HS-27A (cell line): ENCODE measurements at places on chromosomes 3 and 15.

- no peak for DNase-seq
Observed at GRCh38 chr3:196326936-196327335, 8.9 kb upstream of the DYNLT2B start.

GRCh38 chr15:78266806-78267205, 2.4 kb downstream of the DNAJA4 start:
- DNase-seq = no peak

GRCh38 chr3:108552267-108553159, 36.7 kb downstream of the CIP2A start:
- DNase-seq = peak; percentile 14

- no peak for DNase-seq
Observed at GRCh38 chr3:185308126-185308754, 54.4 kb upstream of the EHHADH start.

- DNase-seq = no peak
Observed at GRCh38 chr3:78979028-78979427, 788.8 kb downstream of the ROBO1 start.

- no peak for DNase-seq
Observed at GRCh38 chr3:27666708-27667107, 55.4 kb downstream of the EOMES start.

DNA sequence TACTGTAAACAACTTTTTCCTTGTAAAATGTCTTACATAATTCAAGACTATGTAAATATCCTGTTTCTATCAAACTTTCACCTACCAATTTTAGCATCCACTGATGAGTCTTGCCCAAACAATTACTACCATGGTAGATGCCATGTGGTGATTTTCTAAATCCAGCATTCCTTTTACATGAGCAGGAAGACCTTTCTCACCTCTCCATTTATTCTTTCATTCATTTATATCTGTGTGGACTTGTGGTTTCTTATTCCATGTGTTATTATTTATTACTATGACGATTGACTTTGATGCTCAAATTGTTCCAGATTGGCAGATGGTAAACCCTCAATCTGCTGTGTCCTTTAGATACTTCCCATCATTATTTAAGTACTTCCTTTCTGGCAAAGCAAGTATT, 62.4 kb downstream of the IFT57 start:
- DNase-seq = peak; percentile 48

DNA sequence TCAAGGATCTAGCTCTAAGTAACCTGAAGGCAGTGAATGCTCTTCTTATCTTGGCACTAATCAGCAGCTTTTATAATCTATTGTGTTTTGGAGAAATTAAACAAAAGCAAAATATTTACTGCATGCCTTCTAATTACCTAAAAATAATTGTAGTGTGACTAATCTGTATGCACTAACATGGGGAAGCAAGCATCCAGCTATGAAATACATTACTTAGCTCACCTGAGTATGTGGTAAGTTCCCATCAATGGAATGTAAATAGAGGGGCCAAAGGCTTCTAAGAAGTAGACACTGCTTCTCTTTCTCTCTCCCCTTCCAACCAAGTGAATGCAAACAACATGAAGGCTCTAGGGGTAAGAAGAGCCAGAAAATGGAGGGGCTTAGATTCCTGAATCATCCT, 165.6 kb downstream of the STAG1 start:
- no peak for DNase-seq

DNA sequence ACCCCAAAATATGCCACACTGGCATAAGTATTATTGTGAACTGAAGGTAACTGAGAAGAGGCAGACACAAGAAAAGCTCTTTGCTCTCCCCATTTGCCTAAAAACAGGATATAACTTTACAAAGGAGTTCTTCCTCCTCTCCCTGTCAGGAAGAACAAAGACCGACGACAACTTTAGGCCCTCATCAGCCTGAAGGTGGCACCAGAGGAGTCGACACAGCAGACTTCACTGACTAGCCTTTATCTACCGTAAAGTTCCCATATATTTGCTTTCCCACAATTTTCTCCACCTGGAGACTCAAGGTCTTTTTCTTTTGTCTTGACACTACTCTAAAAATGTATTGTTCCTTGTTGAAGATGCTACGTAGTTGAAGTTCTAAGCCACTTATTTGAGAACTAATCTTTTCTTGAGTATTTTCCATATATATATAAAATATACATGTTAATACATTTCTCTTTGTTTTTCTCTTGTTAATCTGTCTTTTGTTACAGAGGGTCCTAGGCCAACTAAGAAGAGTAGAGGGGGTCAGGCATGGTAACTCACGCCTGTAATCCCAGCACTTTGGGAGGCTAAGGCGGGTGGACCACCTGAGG, 16.2 kb upstream of the XIRP1 start:
- DNase-seq = no peak
